ENCODE measurements at places on chromosomes 16 and 17.
A peak's percentile ranks its signal among the peaks of the same experiment; 100 is the strongest.

DNA sequence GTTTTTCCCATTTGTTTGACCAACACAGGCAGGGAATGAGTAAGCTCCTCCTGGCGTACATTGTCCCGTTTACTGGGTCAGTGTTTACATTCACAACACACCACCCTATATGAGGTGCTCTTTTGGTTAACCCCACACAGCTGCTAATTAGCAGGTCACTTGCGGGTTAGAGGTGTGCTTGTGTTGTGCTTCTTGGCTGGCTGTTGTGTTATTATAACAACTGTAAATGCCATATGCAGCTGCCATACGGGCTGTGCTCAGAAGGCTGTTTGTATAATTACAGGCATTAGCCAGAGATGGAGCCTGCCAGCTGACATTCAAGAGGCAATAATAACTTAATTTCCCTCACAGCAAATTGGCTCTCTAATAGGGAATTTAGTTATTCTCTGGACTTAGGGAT, 205.1 kb upstream of the ELAC2 start:
- no peak for DNase-seq

DNA sequence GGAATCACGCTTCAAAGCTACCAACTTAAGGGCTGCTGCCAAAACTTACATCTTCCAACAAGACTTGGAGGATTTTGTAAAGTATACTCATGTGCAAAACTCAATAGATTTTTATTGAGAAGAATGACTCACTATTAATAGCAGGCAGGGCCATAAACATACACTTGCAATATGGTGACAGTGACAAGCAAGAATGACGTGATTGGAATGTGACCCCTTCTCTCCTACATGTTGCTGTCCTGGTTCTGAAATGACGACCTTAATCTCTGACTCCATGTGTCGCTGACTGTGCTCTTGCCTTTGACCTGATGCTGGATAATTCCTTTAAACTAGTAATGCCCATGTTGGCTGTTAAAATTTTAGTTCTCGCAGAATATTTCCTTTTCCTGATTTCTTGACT, 174.5 kb downstream of the PARN start:
- no peak for DNase-seq

GRCh38 chr17:77677630-77678029, 280.9 kb upstream of the TNRC6C start:
- no peak for DNase-seq

- no peak for DNase-seq
Observed at GRCh38 chr16:87542531-87543102, 49.8 kb upstream of the ZCCHC14 start.

DNA sequence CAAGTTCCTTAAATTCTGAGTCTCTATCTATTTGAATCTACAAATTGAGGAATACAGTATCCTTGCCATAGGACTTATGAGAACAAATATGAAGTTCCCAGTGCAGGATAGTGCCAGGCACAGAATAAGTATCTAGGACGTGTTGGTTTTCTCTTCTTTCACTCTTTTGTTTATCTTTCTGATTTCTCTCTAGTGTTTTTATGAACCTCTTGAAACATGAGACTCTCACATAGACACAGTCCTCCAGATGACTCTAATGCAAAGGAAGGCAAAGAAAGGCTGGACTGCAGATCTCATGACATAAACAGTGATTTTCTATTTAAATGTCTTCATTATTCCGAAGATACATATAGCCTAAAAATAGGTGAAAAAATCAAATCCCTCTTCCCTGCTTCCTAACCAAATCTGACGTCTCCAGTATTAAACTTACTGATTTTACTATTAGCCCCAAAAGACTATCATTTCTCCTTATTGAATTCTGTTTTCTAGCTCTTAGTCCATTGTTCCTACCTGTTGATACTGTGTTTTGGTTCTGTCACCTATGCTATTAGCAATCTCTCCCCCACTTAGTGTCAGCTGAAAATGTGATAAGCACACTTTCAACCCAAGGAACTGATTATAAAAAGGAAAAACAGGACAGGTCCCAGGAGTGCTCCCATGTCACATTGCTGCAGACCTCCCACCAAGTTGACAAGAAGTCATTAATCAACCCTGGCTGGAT, 24.9 kb upstream of the ADAMTS18 start:
- no peak for DNase-seq

GRCh38 chr17:40340880-40341807, 23.4 kb downstream of the GJD3 start:
- DNase-seq: no peak

DNA sequence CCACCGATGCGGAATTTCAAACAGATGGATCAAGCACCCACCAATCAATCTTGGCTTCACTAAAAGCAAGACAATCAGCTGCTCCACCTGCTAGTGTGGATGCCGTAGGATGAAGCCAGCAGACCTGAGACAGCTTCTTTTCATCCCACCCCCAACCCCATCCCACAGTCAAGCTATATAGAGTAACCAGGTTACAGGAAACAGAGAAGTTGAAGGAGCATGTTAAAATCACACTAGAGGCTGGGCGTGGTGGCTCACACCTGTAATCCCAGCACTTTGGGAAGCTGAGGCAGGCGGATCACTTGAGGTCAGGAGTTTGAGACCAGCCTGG, 37.7 kb downstream of the CMTM4 start:
- no peak for DNase-seq

GRCh38 chr16:65525707-65526106, 403.8 kb upstream of the CDH11 start:
- no peak for DNase-seq

GRCh38 chr17:38334480-38335364, 9.0 kb downstream of the GPR179 start:
- no peak for DNase-seq

GRCh38 chr17:9079461-9080103, 58.3 kb downstream of the NTN1 start:
- no peak for DNase-seq

DNA sequence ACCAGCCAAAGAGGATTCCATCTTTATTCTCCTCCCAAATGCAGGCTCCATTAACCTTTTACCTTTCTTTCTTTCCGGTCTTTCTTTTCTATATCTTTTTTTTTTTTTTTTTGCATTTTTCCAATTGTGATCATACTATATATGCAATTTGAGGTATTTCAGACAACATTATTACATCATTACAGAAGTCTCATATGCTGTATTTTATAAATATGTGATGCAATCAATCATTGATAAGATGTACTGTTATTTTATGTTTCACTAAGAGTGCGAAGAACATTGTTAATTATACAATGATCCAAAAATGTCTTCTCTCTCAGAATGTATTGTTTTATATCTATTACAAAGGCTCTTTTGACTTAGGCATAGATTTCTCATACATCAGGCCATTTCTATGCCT, 683.1 kb downstream of the WWOX start:
- no peak for DNase-seq

- no peak for DNase-seq
Observed at GRCh38 chr16:70777973-70778406, 23.0 kb downstream of the VAC14 start.

DNA sequence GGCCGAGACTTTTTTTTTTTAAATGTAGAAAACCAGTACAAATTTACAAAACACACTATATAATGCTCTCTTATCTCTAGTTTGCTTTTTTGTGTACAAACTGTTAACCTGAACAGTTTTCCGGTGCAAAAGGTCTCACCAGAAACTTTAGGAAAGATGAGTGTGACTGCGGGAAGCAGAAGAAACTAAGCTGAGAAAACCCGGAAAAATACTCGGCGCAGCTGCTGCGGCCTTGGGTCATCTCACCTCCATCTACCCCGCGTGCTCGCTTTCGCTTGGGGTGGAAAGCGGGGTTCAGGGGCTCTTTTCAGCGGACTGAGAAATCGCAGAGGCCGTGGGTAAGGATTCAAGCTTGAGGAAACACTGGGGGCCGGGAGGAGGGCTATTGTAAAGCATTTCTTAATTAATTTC, 1.8 kb downstream of the SALL1 start:
- DNase-seq: no peak

DNA sequence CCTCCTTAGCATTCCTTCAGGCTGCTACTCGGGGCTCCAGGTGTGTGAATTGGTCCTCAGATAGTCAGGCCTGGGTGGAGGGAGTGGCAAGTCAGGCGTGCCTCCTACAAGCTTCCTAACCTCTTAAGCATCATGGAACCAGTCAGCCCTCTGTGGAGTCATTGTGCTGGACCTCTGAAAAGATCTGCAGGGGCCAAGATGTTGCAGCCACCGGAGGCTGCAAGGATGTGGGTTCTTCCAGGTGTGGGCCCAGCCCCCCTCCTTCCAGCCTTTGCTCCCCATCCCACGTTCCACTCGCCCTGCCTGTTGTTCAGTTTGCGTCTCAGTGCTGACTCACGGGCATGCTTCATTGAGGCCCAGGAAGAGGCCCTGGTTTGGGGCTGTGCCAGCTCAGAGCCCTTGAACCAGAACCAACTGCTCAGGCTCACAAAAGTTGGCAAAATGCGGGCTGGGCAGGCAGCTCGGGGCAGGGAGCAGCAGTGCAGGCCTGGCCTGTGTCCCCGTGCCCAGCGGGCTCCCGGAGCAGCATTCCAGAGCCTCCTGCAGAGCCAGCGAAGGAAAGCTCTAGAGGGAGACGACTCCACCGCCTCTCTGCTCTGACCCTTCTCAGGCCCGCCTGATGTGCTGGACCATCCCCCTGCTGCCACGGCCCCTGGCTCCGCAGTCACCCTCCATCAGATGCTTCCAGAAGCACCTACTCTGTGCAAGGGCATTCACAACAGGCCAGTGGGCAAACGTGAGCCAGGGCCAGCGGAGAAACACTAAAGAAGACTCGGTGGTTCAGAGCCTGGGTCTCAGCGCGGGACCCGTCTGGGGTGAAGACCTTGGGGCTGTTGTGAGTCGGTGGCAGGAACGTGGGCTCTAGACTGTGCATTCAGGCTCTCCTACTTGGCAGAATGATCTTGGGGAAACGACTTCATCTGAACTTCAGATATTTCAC, 7.5 kb downstream of the LDHD start:
- peak; percentile 88 for DNase-seq

Measured in GF-D8 (cell line).